ENCODE measurements at places on chromosomes 3 and 15.

DNA sequence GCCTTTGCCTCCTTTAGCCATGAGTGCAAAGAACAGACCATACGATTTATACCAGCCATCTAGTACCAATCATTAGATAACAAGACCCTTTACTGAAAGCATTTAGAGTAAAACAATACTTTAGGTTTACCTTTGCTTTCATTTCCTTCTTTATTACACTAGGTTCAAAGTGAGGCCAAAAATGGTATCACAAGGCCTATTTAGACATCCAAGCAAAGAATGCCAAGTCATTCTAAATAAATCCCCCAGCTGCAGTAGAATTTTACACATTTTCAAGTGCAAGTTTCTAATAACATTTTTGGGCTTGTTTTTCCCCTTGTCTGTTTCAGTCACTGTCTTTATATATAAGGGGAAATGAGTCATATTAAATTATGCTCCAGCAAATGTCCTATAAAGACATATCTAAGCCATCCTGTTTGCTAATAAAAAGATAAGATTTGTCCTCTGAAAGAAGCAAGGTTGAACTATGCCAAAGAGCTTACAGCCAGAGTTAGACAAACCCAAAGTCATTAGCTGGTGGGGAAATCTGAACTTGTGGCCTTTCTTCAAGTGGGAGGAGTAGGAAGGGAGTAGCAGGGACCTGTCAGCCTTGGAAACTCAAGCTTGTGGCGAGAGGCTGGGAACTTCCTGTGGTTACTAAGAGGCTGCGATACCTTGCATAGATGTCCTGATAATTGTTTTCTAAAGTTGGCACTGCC is 232.7 kb downstream of the MECOM start:
- DNase-seq, result no peak

- DNase-seq, result no peak
Measured at GRCh38 chr15:80556694-80557367, 138.3 kb upstream of the ABHD17C start.

DNA sequence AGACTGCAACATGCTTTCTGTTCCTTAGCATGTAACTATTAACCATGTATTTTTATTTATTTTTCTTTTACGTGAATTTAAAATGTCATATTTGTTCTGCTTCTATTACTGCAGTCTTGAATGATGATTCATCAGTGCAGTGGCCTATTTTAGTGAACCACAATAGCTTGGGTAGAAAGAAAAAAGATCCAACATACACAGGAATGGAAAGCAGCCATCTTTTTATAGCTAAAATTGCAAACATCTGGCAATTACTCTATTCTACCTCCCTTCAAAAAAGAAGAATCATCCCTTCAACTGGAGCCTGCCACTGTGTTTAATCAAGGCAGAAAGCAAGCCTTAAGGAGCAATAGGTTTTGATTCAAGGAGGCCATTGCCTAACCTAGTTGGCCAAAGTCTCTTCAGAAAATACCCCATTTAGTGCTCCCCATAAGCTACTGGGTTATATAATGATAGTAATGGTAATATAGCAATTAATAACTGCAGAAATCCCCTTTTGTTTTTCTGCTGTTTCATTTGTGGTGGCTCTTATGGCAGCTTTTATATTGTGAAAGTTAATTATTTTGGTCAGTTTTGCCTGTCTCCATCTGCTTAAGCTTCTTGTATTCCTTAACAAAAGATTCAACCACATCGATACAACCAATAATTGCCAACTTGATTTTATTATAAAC is 267.3 kb downstream of the LPP start:
- DNase-seq, result no peak

DNA sequence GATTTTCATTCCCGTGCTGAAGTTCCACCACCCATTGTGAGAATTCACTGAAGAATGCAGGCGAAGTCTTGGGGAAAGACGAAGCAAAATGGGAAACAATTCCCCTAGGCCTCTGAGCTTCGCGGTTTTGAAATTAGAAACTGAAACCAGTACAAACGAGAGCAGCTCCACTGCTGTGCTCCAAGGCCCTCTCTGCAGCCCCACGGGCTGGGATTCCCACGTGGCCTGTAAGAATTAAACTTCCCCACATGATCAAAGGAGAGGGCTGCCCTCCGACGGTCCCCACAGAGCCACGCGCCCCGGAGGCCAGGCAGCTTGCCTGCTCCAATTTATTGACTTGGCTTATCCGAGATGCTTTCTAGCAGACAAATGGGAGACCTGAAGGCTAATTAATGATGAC is 144.0 kb downstream of the GREM1 start:
- no peak for DNase-seq

- DNase-seq, result no peak
Measured at GRCh38 chr3:106191211-106191610, 322.4 kb upstream of the CBLB start.

DNA sequence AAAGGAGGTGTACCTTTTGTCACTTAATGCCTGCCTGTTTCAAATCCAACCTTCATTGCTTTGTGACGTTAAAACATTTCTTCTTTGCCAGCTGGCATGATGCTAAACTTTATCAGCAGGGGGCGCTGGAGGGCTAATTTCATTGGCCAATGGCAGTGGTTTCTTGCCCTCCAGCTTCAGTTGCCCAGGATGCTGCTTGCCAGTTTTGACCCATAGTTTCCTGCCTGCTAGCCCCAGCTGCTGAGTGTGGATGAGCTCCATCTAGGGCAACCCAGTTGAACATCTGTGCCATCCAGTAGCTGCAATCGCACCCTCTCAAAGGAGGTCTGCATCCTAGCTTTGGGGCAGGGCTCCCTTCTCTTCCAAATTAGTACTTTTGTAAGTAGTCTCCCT is 22.1 kb downstream of the ACKR2 start:
- DNase-seq, result peak; percentile 11

- no peak for DNase-seq
Measured at GRCh38 chr3:172448661-172449465, 607 bp upstream of the GHSR start.

DNA sequence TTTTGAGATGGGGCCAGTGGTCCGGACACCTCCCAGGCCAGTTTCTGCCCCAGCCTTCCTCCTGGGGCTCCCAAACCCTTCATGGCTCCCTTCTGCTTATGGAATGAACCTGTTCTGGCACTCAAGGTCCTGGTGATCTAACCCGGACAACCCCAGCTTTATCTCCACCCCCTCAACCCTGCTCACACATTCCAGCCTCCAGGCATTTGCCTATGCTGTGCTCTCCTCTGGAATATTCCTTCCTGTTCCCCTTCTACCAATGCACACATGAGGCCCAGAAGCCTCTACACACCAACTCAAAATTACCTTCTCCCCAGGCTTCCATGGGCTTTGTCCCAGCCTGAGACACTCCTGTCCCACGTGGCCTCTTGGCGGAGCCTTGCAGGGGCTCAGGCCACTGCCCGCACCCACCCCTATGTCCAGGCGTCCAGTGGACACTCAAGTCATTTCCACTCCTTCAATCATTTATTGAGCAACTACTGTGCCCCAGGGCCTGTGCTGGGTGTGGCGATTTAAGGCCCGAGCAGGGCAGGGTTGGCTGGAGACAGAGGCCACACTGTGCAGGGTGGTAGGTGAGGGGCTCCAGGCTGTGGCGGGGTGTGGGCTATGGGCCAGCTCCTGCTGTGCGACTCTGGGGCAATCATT is 18.8 kb downstream of the PLXND1 start:
- DNase-seq, result no peak

- no peak for DNase-seq
Measured at GRCh38 chr15:60839510-60840211, 360.7 kb upstream of the ICE2 start.

- no peak for DNase-seq
Measured at GRCh38 chr3:23656821-23657220, 148.9 kb upstream of the UBE2E1 start.

DNA sequence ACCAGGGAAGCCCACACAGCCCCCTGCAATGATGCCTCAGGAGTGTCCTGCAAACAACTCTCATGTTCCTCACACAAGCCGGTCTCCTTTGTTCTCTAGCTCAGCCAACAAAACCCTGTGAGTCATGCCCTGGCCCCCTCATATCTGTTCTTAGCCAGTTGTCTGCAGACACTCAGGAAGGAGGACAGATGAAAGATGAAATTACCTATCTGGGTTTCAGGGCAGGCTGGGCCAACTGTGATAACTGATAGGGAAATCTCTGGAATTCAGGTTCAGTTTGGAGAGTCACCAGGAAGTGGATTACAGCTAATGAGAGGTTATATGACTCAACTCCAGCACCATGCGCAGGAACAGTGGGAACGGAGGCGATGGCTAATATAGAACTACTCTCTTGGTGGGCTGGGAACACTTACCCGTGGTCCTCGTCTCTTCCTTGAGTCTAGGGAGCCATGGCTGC is 352.0 kb upstream of the ADAMTS9 start:
- DNase-seq, result no peak

GRCh38 chr3:14455571-14456317 is 53.3 kb downstream of the SLC6A6 start:
- DNase-seq, result no peak

GRCh38 chr3:9795207-9795606 is 2.3 kb downstream of the ARPC4 start:
- no peak for DNase-seq

DNA sequence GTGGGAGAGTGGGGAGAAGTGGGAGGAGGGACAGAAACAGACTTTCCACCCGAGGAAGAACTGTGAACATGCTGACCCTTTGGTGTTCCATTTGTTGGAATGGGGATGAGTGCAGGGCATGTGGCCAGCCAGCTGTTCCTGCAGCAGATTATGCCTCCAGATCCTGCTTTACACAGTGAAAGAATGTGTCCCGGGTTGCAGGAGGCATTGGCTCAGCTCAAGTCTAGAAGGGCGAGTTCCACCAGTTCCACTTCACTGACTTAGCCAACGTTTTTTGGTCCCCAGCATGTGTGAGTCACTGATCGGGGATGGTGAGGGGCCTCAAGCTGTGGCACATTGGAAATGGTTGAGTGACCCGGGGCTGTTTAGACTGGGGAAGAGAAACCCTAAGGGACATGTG is 307.0 kb upstream of the ROPN1 start:
- no peak for DNase-seq

DNA sequence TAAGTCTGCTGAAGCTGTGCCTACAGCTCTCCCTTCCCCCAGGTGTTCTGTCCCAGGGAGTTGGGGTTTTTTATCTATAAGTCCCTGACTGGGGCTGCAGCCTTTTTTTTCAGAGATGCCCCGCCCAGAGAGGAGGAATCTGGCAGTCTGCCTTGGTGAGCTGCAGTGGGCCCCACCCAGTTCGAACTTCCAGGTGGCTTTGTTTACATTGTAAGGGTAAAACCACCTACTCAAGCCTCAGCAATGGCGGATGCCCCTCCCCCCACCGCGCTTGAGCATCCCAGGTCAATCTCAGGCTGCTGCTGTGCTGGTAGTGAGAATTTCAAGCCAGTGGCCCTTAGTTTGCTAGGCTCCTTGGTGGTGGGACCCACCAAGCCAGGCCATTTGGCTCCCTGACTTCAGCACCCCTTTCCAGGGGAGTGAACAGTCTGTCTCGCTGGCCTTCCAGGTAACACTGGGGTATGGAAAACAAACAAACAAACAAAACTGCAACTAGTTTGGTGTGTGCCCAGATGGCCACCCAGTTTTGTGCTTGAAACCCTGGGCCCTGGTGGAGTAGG is 189.4 kb downstream of the MFSD1 start:
- DNase-seq, result no peak

DNA sequence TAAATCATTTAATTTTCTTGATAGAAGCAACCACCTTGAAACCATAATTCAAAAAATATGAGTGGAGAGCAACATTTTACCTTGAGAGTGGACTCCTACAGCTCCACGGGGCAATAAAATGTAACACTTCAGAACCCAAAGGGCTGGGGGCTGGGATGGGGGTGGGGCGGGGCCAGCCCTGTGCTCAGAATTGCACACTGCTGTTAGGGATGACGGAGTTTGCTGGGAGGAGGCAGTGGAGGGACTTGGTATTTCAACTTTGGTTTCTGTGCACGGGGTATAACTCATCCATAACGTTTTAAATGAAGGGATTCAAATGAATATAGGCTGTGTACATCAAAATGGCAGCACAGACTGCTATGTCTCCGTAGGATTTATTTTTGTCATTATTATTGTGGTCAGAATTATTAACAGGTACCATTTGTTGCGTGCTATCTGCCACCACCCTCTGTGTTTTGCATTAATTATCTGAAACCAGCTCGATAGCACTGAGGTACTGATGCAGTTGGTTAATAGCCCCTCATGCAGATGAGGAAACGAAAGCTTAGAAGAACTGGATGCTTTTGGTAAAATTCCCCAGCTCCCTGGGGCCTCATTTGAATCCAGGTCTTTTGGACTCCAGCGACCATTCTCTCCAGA is 29.4 kb upstream of the WNT5A start:
- no peak for DNase-seq

GRCh38 chr3:141834292-141834691 is 42.2 kb upstream of the ATP1B3 start:
- no peak for DNase-seq

DNA sequence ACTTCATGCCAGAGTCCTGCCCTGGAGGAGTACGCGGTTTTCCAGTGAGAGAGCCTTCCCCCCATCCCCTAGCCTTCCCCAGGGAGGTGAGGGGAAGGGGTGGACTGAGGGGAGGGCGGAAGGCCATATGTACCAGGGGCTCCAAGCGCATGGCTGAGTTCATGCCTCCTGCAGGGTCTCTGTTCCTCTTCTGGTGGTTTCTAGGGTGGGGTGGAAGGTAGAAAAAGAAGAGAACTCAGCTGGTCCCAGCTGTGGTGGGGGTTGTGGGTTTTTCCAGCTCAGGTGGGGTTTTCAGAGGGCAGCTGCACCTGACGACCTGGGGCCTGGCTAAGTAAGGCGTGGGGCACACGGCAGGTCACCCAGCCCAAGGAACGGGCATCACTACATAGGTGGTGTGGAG is 10.7 kb upstream of the IQSEC1 start:
- DNase-seq, result no peak

DNA sequence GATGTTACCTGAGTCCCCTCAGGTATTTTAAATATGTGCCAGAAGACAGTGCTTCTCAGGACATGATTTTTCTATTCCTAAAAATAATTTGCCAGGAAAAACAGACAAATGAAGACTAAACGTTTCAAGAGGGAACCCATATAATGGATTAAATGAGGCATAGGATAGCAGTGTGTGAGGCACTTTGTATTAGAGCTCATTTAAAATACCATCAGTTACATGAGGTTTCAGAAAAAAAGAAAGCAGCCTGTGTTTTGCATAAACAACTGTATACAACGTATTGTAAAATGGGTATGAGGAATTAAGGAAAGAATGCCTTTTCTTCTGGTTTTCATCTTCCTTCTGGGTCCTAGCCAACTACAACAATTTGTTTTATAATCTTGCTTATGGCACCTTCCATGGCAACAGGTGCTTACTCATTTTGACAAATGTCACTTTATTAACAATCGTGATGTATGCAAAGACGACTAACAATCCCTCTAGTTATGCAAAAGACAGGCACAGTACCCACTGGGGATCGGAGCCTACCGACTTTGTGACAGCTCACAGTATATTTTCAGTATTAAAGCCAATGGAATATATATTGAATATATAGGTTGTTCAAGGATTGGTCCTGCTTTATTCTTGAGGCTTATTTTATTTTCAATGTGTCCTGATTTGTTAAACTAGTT is 231.6 kb upstream of the ZNF717 start:
- DNase-seq, result no peak

GRCh38 chr3:129616291-129616690 is 9.8 kb upstream of the PLXND1 start:
- no peak for DNase-seq

All from occipital lobe (tissue), 3 donors.